ENCODE measurements at places on chromosomes 6 and 20.

DNA sequence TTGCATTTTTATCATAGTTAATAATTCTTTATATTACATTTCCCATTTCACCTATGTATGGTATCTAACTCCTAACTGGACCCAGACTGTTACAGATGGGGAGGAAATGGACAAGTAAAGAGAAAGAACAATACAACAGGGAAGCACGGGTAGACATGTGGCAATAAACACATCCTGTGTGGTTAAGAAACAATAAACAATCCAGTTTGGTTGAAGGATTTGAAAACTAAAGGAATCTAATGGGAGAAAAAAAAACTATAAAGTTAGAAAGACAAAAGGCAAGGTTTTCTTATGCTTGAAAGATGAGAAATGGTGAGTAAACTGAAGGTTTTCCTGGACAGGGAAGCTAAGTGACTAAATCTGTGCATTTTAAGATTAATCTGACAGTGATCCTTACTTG, 34.9 kb upstream of the ALDH8A1 start:
- DNase-seq = no peak

GRCh38 chr6:155330922-155331321, 16.6 kb upstream of the TFB1M start:
- DNase-seq = no peak

DNA sequence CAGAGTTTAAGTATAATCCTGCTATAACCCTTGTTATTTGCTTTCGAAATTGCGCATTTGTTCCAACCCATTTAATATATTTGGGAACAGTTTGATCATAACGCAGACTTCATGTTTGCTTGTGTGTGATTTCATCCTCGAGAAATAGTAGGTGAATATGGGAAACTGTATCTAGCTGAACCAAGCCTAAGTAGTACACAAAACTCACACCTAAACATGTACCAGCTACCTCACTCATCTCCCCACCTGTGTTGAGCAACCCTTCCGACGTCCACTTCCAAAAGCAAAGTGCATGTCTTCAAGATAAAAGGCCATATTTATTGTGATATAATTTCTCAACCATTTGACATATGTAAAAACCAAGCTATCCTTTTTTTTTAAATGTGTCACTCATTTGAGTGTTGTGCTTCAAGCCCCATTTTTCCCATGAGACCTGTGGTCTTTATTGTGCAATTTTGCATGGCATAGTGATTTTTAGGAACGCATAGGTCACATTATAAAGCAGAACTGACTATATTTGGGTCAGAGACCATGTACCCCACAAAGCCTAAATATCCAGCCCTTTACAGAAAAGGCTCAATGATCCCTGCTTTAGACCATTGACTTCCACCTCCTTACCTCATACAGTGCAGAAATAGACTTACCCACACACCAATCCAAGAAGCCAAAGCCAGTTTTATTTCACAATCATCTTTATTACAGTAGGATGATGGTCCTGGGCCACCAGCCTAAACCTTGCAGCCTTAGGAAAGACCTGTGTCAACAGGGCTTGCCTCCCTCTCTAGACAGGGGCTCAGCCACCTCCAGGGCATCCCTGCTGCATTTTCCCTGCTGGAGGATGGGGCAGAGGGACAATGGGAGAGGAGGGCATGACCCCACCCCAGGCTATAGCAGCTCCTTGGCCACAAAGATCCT, 7.1 kb downstream of the CCND3 start:
- DNase-seq = no peak

DNA sequence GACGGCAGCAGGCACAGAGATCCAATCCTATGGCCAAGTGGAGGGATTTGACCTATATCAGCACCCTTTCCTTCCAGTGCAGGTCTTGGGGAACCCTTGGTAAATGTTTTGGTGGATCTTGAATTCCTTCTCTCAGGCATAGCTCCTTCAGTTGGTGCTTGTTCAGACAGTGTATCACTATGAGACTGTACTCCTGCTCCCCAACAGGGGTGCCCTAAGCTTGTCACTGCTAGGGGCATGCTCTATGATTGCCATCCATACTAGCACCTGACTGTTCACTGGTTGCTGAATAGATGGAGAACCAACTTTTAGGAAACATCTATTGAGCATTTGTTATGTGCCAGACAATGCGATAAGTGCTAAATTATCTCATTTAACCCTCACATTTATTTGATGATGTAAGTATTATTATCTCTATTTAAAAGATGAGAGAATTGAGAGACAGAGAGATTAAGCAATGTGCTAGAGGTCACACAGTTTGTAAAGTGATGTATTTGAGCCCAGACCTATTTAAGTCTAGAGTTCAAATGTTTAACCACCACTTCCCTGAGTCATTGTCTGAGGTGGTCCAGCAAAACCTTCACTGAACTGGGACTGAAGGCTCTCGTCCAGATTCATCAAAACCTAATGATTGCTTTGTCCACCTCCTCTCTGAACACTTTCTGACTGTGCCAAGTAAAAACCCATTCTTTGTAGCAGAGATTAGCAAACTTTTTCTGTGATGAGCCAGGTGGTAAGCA, 34.3 kb downstream of the ADGRF1 start:
- no peak for DNase-seq

DNA sequence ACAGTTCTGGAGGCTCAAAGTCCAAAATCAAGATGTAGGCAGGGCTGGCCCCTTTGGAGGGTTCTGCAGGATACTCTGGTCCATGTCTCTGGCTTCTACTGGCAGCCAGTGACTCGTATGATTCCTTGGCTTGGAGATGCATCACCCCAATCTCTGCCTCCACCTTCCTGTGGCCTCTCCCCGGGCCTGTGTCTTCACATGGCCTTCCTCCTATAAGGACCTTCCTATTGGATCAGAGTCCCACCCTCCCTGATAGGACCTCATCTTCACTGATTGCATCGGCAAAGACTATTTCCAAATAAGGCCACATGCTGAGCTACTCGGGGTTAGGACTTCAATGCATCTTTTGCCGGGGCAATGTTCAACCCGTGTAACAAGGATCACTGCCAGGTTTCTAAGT, 509.0 kb downstream of the CD83 start:
- DNase-seq = no peak

GRCh38 chr6:12173181-12173580, 117.0 kb upstream of the EDN1 start:
- DNase-seq = no peak

- DNase-seq = no peak
Observed at GRCh38 chr6:41821266-41821665, 33.8 kb downstream of the TOMM6 start.

GRCh38 chr6:83985308-83985713, 48.3 kb upstream of the MRAP2 start:
- DNase-seq = no peak

GRCh38 chr6:37192666-37193065, 22.7 kb downstream of the PIM1 start:
- DNase-seq = no peak

DNA sequence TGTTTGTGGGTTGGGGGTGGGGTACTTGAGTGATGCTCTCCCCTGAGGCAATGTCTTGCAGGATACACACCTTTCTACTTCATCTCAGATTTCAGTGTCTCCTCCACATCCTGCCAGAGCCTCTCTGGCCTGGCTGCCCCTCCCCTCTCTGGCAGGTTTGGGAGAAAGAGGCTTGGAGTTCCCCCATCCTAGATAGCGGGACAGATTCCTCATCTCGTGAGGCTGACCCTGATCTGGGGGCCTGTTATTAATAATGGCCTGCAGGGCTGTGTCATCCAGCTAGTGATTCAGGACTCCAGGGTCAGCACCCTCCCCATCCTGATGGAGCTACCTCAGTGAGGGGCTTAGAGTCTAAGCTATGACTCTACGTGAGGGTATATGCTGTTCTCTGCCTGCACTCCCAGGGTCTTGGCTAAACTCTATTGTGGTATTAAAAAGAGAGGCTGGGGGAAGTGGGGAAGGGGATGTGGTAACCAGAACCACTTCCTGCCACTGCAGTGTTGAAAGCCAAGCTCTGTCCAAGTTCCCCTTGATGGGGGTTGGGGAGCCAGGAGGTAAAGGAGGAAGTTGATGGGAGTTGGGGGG, 3.7 kb upstream of the MMP9 start:
- DNase-seq = no peak

DNA sequence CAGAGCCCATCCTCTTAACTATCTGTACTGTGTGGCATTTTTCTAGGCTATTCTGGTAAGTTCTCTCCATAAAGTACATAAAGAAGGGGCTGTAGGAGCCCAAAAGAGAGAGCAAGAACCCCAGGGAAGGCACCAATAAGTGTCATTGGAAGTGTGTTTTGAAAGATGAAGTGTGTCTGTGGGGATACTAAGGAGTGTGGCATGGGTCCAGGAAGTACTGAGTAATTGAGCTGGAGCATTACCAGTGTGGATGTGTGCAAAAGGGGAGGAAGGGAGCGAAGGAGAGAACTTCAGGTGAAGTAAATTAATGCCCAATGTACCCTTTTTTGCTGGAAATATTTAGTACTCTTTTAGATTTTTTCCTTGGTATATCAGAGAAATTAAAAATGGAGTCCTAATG, 63.9 kb downstream of the KCNS1 start:
- no peak for DNase-seq

DNA sequence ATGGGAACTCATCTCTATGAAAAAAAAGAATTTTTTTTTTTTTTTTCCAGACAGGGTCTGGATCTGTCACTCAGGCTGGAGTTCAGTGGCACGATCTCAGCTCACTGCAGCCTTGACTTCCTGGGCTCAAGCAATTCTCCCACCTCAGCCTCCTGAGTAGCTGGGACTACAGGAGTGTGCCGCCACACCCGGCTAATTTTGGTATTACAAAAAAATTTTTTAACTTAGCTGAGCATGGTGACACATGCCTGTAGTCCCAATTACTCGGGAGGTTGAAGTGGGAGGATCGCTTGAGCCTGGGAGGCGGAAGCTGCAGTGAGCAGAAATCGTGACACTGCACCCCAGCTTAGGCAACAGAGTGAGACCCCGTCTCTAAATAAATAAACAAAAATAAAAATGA, 7.5 kb downstream of the DEF6 start:
- no peak for DNase-seq

DNA sequence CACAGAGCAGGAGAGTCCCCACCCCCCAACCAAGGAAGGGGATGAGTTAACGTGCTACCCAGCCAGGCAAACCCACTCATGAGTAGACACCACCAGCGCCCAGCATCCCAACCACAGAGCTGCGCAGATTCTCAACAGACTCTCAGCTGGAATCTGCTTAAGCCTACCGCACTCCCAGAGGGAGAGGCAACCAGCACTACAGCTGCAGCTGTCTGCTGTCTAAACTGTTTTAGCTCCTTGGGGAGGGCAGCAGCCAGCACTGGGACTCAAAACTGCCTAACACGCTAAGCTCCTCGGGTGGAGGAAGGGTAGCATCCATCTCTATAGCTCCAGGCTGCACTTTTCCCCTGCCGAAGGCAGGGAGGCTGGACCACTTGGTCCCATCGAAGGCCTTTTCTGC, 539.8 kb downstream of the EPHA7 start:
- DNase-seq = no peak

DNA sequence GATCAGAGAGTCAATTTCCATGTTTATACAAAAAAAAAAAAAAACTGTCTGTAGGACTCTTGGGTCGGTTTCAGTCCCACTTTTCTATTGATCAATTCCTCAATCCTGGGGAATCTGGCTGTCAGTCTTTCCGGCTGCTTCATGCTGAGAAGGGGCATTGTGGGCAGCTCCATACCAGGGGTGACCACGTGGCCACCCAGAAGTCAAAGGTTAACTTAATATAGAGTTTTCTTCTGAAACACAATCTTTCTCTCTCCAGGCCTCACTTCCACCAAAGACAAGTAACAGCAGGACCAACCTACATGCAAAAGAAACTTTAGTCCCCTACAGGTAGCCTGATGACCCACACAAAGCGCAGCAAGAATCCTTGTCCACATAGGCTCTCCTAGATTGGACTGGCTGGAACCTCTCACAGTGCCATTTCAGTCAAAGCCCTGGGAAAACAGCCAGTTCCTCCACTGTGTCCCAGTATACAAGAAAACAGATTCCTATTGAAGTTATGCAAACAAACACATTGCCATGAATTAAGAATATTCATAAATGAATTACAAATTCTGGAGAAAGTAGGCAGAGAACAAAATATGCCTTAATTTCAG, 18.5 kb upstream of the SERPINB9 start:
- no peak for DNase-seq

- DNase-seq = no peak
Observed at GRCh38 chr6:16676376-16676775, 84.9 kb downstream of the ATXN1 start.

DNA sequence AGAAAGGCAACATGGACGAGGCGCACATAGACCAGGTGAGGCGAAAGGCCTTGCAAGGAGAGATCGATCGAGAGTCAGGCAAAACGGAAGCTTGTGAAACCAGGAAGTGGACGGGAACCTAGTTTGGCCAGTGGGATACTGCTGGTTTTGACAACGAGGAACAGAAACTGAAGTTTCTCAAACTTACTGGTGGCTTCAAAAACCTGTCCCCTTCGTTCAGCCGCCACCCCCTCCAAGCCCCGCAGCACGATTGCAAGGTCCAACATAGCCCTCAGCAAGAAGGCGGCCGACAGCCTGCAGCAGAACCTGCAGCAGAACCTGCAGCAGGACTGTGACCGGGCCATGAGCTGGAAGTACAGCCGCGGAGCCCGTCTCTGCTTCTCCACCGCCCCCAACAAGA, 238.0 kb downstream of the KHDC1L start:
- no peak for DNase-seq

DNA sequence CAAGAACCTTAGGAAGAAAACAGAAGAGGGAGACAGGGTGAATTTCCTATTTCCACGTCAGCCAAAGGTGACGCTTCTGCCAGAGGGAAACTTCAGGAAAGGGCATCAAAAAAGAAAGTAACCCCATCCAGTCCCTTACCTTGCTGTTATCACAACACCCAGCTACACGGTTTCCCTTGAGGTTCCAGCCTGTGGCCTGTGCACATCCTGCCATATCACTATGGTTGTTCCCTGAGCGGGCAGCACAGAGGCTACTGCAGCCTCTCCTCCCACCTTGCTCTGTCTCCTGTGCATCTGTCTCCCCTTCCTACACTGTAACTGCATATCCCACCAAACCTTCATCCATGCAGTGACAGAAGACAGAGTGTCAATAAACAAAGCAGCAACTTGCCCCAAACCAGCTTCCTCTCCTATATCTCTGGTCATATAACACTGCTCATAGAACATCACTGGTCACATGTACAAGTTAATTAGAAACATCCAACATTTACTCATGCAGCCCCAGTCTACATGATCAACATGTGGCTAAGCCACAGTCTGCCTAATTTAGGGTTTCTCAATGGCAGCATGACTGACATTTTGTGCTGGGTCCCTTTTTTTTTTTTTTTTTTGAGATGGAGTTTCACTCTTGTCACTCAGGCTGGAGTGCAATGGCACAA, 54.7 kb downstream of the GFOD1 start:
- DNase-seq = no peak

GRCh38 chr6:14784596-14785492, 461.0 kb upstream of the JARID2 start:
- DNase-seq = no peak
